ENCODE measurements at places on chromosomes 4 and X.

DNA sequence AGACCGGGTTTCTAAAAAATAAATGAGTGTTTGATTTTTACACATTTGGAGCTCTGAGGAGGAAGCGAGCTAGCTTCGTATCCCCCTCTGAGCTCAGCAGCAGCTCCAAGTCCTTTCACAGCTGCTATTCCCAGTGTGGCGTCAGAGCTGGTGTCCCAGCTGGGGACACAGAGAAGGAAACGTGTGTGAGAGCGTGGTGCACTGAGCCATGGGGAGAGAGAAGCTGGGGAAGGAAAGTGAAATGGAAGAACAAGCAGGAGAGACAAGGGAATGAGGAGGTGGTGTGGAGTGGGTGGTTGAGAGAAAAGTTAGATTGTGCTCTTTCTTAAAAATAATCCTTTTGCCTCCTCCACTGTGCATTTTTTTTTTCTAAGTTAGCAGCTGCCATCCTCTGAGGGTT, 79.5 kb upstream of the SLC4A4 start:
- no peak for DNase-seq

- DNase-seq, result peak; percentile 7
Measured at GRCh38 chrX:69131886-69132285, 33.4 kb downstream of the PJA1 start.

DNA sequence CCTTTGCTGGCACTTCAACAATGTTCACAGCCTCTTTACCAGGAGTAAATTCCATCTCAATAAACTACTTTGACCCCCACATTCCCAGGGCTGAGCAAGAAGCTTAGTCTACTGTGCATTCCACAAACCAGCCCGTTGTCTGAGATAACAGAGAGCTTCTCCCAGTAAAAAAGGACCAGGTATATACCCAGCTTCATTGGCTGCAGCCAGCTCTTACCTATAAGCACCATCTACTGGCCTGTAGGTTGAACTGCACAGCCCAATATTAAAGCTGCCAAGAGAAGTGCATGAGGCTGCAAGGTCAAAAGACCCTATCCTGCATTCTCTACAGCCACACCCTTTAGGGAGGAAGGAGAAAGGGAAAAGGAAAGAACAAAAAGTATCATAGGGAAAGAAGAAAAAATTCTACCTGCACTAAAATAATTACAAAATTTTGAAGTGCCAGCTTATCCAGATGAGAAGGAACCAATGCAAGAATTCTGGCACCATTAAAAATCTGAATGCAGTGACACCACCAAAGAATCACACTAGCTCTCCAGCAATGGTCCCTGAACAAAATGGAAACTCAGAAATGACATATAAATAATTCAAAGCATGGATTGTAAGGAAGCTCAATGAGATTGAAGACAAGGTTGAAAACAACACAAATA, 45.7 kb upstream of the INTU start:
- peak; percentile 30 for DNase-seq

GRCh38 chrX:155070038-155070437, 898 bp downstream of the CMC4 start:
- DNase-seq, result peak; percentile 2

DNA sequence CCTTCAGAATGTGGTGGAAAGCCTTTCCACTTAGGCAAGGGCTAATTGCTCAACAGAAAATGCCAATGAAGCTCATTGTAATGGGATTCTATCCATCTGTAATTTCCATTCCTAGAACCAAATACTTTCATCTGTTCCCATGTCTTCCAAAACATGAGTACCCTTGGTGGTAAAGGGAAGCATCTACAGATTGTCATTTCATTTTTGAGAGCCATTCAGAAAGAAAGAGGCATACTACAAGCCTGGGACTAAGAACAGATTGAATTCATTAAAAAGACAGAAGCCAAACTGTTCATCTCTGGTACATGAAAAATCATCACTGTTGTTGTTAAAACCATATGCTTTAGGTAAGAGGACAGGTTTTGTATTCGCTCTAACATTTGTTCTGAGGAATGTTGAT, 43.6 kb upstream of the DCTD start:
- DNase-seq, result no peak

- no peak for DNase-seq
Measured at GRCh38 chr4:170087163-170087700, 2.5 kb downstream of the AADAT start.

DNA sequence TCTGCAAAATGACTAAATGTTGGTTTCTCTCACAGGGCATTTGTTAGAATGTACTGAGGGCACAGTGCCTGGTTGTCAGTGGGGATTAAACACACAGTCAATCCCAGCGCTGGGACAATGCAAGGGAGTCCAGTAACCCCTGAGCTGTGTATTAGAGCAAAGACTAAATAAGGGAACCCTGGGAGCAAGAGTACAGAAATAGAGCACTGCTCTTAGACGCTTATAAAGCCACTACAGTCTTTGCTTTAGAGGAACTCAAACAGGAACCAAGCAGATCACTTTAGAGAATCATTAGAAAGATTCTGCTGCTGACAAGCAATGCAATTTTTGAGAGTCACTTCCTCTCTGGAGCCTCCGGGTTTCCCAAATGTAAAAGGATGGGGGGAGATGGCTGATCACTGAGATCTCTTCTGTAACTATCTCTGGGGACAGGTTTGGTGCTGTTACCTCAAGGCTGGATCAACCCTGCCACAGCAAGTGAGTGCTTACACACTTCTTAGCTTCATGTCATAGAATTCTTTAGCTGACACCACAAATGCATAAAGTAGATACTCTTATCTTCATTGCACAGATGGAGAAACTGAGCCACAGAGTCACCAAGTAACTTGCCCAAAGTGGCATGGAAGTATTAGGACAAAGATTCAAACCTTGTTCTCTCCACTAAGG, 137.8 kb upstream of the CPEB2 start:
- no peak for DNase-seq

- no peak for DNase-seq
Measured at GRCh38 chrX:113892401-113892800, 691.5 kb upstream of the HTR2C start.

GRCh38 chr4:1842993-1843448, 12.9 kb downstream of the LETM1 start:
- no peak for DNase-seq

GRCh38 chr4:65983061-65983460, 312.8 kb upstream of the EPHA5 start:
- no peak for DNase-seq

DNA sequence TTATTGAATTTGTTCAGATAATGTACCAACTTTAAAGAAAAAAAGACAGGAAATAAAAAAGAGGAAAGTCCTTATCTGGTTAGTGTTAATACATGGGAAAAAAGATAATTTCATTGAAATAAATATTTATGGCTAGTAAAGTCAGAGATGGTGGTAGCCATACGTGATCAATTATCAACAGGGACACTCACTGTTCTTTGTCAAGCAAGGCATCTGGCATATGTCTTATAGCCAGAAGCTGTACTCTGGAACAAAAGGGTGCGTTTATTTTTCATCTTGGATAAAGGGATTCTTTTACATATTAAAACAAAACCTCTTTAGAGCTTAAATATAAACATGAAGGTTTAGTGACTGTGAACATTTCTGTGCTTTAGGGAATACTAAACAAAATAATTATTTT, 26.7 kb downstream of the HDX start:
- no peak for DNase-seq

DNA sequence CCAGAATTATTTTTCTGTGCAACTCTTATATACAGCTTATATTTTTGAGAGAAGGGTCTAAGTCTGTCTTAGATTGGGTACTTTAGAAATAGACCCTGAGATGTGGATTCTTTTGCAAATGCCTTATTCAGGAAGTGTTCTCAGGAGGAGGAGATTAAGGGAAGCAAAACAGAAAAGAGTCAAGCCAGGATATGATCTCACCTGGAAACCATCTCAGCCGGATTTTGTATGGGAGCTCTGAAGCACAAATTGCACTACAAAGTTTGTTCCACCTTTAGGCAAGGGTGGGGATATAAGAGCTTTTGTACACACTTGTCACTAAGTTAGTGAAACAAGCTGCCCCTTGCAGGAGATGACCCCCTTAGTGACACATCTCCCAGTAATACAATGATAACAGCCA, 121.2 kb upstream of the GRPR start:
- no peak for DNase-seq

DNA sequence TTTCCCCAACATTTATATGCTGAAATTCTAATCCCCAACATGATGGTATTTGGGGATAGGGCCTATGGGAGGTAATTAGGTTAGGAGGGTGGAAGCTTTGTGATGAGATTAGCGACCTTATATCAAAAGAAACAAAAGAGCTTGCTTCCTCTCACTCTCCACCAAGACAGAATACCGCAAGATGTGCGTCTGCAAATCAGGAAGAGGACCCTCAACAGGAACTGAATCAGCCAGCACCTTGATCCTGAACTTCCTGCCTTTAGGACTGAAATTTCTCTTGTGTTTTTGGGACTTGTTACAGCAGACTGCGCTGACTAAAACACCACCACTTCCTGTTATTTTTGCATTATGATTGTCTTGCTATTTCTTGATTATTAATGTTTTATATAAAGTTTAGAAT, 1889.4 kb downstream of the C4orf33 start:
- no peak for DNase-seq

- no peak for DNase-seq
Measured at GRCh38 chr4:46674326-46674725, 234.7 kb downstream of the COX7B2 start.

DNA sequence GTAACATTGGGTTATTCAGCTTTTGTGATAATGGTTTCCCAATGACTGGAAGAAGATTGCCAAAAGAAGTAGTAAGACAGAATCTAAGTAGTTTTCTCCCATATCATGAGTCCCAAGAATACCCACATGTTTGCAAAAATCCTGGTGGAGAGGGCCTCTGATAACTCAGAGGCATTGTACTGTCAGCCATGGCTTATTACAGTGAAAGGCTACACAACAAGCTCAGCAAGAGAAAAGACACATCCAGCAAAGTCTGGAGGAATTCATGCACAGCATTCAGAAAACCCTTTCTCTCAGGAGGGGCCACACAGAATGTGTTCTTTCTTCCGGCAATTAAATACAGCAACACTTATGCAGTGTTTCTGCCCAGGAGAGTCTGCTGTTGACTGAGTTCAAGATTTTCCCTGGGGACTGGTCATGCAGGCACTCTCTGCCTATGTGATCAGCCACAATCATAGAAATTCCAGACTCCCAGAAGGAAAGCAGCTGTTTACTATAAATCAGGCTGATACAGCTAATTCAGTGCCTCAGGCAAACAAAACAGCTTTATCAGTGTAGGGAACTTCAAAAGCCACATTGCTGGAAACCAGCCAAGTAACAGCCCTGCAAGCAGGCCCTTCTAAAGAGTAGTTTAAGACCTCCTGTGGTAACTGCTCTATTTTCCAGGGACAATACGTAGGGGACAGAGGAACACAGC, 937.1 kb downstream of the CCSER1 start:
- DNase-seq, result peak; percentile 93

GRCh38 chr4:157226601-157227000, 6.1 kb downstream of the GRIA2 start:
- no peak for DNase-seq

GRCh38 chr4:181350615-181351415, 892.4 kb upstream of the TENM3 start:
- DNase-seq, result no peak

All from NCI-H2171 treated with DMSO at 0.1 percent for 48 hours (cell line).